NCI-H1092 (cell line): ENCODE measurements at places on chromosomes 6 and 20.
A peak's percentile ranks its signal among the peaks of the same experiment; 100 is the strongest.

- no peak for DNase-seq
These were observed 45.1 kb upstream of the B4GALT5 start for GRCh38 chr20:49758781-49759180.

DNA sequence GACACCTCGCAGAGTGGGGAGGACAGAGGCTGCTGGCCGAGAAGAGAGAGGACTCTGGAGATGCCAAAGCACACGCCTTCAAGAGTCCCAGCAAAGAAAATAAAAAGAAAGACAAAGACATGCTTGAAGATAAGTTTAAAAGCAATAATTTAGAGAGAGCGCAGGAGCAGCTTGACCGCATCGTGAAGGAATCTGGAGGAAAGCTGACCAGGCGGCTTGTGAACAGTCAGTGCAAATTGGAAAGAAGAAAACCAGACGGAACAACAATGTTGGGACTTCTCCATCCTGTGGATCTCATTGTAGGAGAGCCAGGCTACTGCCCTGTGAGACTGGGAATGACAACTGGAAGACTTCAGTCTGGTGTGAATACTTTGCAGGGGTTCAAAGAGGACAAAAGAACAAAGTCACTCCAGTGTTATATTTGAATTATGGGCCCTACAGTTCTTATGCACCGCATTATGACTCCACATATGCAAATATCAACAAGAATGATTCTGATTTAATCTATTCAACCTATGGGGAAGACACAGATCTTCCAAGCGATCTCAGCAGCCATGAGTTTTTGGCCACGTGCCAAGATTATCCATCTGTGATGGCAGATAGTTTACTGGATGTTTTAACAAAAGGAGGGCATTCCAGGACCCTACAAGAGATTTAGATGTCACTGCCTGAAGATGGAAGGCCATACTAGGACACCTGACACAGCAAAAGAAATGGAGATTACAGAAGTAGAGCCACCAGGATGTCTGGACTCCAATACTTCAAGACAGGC, 52.2 kb downstream of the REV3L start:
- DNase-seq, result no peak

DNA sequence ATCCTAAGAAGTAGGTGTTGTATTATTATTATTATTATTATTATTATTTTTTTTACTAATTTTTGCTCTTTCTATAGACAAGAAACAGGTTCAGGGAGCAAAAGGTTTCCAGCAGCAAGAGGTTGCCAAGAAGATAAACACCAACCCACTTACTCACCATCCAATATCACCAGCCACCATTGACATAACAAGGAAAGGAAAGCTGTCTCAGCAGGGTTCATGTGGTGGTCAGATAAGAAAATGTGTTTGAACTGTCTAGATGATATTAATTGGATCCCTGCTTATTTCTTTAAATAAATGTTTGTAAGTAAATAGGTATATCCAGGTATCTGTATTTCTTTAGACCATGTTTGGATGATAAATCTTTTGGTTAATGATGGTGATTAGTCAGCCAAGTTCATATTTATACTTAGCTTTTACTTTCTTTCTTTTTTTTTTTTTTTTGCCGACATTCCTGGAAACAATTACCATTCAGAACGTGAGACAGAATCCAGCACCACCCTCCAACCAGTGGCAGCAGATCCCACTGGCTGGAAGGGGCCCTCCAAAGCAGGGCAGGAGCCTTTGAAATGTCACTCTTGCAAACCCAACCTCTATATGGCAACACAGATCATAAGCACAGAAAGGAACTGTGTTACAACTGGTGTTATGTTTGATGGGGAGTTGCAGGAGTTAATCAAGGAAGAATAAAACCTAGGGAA, 139.2 kb upstream of the ECI2 start:
- DNase-seq, result no peak

GRCh38 chr6:113763876-113764275, 93.3 kb upstream of the MARCKS start:
- DNase-seq, result no peak

DNA sequence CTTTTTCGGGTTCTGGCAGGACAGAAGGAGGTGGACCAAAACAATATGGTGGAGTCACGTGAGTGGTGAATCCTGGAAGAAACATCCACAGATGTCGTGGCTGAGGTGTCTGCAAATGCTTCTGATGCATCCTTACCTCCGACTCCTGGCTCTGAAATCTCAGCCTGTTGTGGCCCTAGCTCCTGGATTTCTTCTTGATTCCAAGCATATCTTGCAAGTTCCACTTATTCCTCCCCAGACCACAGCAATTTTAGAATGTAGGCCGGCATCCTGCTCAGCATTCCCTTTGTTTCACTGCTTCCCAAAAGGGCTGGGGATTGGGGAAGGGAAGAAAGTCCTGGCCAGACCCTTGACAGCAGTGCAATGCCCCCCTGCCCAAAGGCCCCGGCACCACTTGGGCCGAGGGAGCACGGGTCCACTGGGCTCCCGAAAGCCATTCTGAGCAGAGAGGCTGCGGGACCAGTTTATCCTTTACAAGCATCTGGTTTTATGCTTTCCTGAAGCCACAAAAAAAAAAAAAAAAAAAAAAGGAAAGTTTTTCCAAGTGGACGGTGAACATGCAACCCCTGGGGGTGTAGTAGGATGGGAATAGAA, 200.9 kb upstream of the RNF24 start:
- no peak for DNase-seq

DNA sequence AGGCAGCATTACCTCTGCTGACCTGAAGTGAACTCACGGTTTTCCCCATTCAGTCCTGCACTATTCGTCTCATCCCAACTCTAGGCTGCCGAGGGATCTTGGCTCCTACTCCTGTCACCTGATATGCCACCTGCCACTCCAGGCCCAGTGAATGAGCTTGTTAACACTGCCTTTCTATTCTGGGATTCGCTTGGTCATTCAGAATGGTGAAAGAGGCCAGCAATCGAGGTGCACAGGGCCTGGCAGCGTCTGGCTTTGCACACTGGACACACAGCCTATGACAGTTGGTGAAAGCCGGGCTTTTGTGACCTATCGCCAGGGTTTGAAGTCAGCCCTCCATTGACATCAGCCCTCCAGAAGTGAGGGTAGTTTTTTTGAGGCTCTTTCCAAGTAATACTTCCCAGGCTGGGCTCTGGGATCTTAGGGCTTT, 59.3 kb upstream of the MYL9 start:
- peak; percentile 86 for DNase-seq

GRCh38 chr6:109194880-109195279, 99.6 kb downstream of the CEP57L1 start:
- DNase-seq, result no peak

GRCh38 chr20:17849901-17850683, 118.5 kb downstream of the SNX5 start:
- DNase-seq, result no peak

GRCh38 chr20:59985164-59985563, 26.9 kb downstream of the CDH26 start:
- no peak for DNase-seq

DNA sequence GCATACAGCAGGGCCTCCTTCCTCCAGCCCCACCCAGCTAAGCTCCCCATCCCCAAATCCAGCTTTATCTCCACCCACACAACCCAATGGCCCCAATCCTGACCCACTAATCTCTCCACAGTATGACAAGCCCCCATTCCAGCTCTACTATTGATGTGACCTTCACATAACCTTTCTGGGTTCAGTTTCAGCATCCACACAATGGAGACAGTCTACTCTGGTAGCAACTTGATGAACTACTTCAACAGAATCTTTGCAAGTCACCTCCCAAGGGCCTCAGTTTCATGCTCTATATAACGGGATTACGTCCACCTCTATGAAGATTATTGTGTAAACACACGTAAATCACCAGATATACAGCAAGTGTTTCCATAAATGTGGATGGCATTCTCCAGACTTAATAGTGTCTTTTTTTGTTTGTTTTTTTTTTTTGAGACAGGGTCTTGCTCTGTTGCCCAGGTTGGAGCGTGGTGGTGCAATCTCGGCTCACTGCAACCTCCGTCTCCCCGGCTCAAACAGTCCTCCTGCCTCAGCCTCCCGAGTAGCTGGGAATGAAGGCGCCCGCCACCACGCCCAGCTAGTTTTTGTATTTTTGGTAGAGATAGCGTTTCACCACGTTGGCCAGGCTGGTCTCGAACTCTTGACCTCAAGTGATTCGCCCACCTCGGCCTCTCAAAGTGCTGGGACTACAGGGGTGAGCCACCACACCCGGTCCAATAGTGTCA, 1.4 kb downstream of the AHCY start:
- no peak for DNase-seq

DNA sequence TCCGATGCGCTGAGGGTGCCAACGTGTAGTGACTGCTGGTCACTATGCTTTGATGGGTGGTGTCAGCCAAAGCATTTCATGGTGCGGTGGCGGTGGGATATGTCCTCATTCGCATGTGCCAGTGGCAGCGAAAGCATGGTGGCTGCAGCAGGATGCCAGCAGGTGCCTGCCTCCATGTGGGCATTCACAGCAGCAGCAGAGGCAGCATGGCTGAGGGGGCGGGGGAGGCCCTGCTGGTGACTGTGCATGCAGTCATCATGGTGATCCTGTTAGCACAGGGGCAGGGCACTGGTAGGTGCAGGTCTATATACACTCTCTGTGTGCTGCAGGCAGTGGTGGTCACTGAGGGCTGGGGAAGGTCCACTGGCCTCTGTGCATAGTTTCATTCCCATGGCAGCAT, 22.0 kb downstream of the FIG4 start:
- no peak for DNase-seq

DNA sequence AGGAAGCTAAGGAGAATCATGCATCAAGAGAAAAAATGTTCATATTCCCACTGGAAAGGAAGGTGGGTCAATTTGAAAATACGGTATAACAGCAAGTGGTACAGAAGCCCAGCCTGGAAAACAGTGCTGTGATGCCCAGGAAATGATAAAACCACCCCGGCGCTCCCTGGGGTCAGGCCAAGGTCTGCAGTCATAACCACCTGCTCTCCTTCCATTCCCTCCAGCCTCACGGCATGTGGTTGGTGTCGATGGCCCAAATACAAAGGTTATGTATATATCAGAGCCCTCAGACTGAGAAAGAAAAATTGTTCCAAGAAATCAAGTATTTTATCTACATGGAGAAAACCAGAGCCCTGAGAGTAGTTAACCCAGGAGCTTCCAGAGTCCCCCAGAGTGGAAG, 208.1 kb upstream of the CDYL start:
- DNase-seq, result no peak

GRCh38 chr6:28858963-28859362, 64.8 kb downstream of the TRIM27 start:
- DNase-seq, result no peak

DNA sequence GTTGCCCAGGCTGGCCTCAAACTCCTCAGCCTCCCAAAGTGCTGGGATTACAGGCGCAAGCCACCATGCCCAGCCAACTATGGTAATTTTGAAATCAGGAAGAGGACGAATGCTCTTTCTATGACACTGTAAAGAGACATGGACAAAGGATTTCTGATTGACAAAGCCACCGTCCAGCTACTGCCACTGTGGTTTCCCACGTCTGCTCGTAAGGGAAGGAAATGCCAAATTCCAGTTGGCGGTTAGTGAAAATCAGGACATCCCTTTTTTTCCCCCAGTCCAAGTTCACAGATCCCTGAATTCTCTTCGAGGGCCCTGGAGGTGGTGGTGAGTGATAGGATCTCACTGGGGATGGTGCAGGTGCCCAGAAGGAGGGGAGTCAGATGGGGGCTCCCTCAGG, 31.2 kb downstream of the SNAI1 start:
- DNase-seq, result no peak

GRCh38 chr20:32896521-32897280, 38.0 kb downstream of the EFCAB8 start:
- no peak for DNase-seq

DNA sequence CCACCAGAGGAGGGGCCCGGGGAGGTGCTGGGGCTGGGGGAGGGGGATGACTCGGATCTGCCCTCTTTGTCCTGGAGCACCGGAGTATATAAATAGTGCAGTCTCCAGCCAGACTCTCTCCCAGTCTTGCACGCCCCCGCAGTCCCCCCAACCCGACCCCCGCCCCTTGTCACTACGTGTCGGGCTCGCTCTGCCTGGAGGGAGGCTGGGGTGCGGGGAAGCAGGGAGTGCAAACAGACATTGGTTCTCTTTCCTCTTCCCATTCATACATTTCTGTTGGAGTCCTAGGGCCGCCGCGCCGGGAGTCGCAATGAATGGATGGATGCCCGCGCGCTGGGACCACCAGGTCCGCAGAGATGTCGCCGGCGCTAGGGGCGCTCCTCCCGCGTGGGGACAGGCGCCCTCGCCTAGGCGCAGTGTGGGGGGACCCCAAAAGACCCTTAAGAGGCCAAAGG, 179.3 kb downstream of the TBXT start:
- DNase-seq, result no peak

- no peak for DNase-seq
These were observed 147.4 kb downstream of the FOXC1 start for GRCh38 chr6:1757131-1757530.

DNA sequence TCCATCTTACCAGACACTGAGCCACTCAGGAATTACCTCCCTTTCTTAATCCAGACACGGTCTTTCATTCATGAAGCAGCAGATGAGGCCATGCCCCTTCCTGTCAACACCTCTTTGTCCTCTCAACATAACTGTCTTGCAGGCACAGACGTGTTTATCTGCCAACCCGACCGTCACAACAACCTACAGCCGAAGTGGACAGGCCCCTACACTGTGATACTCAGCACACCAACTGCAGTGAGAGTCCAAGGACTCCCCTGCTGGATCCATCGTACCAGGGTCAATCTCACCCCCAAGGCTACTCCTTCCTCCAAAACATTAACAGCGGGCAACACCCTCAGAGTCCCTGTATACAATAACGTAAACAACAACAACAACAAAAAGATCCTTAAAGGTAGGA, 30.6 kb upstream of the ULBP3 start:
- no peak for DNase-seq

DNA sequence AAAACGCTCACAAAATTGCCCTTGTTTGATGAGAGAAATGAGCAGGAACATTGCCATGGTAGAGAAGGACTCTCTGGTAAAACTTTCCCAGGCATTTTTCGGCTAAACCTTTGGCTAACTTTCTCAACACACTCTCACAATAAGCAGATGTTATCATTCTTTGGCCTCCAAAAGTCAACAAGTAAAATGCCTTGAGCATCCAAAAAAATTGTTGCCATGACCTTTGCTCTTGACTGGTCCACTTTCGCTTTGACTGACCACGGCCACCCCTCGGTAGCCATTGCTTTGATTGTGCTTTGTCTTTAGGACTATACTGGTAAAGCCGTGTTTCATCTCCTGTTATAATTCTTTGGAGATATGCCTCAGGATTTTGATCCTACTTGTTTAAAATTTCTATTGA, 41.1 kb upstream of the PREP start:
- no peak for DNase-seq

- no peak for DNase-seq
These were observed 38.2 kb upstream of the KIF13A start for GRCh38 chr6:18025596-18025995.

GRCh38 chr6:28747631-28748157, 176.1 kb downstream of the TRIM27 start:
- no peak for DNase-seq

- DNase-seq, result no peak
These were observed 1.5 kb downstream of the ABCC10 start for GRCh38 chr6:43428874-43429273.

GRCh38 chr20:6525447-6526303, 241.8 kb upstream of the BMP2 start:
- no peak for DNase-seq
